T1000 (cell line): ENCODE measurements at places on chromosomes 7 and 10.

- DNase-seq, result no peak
Measured at GRCh38 chr10:121961456-121961855, 13.6 kb downstream of the NSMCE4A start.

DNA sequence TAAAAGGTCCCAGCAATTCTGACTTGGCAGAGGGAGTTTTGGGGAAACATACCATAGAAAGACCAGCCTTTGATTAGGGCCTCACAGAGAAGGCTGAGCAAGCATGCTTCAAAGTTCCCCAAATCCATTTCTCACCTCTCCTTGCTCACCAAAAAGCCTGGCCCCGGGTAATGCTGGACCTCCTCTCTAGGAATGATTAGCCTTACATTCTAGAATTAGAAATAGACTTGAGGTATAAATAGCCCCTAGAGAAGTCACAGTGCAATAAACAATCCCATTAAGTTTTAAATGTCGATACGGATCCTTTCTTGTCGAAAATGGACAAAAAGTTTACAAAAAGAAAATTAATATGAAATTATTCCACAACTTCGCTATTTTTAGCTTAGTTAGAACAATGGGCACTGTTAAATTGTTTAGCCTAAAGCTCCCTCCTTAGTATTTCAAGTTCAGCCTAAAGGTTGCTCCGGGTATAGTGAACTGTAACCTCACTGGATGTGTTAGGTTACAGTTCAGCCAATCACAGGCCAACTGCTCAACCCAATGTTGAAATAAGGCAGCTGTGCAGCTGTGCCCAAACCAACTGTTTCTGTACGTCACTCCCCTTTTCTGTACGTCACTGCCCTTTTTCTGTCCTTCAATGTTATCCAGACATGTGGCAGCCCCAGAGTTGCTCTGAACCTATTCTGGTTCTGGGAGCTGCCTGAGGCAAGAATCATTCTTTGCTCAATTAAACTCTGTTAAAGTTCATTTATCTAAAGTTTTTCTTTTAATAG, 7.9 kb upstream of the GSDME start:
- DNase-seq, result no peak

DNA sequence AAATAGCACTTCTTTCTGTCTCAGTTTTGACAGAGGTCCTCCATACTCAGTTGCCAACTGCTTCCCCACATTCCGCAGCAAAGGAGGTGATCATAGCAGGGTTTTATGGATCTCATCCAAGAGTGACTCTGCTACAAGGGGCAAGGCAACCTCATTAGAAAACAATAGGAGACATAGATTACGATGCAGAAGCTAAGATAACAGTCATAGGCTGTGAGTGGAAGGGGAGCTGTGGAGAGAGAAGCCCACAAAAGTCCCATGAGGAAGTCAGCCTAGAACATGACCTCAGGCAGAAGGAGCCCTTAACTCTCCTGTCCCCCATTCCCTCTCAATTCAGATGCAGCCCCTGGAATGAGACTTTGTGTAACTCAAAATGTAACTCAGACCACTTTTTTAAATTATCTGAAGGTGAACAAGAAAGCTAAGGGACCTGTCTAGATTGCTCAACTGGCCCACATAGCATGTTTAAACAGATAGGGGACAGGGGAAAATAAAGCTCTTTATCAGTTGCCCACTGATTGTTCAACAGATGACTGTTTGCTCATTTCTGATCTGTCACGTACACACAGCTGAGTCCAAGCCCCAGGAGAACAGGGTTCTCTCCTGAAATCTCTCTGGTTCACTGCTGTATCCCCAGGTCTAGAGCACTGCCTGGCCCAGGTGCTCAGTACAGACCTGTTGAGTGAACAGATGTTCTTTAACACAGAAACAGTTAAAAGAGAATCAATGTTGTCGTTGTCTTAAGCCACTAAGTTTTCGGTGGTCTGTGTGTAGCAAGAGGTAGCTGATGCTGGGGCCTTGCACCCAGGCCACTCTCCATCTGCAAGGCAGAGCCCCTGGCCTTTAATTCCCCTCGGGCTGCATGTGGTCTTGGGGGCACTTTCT, 1.5 kb upstream of the NCOA4 start:
- no peak for DNase-seq

GRCh38 chr7:4256286-4256685, 425.8 kb upstream of the FOXK1 start:
- DNase-seq, result no peak

DNA sequence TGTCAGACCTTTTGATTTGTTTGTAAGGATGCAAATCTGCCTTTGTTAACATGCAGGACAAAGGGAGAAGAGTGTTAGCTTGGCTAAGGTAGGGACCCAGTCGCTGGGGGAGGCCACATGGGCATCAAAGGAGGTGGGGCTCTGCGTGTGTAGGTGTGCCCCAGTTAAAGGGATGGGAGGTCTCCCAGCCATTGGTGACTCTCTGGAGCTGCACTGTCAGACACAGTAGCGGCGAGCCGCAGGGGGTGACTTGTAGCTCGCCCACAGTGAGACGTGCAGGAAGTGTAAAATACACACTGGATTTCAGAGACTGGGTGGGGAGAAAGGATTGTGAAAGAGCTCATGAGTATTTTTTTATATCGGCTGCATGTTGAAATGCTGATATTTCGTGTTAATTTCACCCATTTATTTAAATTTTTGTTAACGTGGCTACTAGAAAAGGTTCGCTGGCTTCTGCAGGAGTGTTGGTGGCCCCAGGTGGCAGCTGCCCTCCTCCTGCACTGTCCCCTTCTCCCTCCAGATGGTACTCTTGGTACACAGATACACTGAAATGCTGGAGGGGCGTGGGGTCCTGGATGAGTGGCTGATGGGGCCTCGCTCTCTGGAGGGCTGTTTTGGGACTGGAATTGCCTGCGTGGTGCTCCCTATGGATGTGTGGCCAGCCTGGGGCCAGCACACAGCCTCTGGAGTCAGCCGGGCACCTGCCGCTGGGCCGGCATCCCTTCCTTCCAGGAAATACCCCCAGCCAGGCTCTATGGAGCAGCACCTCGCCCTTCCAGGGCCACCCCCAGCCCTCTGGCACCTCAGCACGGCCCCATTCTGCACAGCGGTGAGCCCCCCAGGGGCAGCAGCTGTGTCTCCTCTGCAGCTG, 59.2 kb downstream of the LHPP start:
- DNase-seq, result no peak

DNA sequence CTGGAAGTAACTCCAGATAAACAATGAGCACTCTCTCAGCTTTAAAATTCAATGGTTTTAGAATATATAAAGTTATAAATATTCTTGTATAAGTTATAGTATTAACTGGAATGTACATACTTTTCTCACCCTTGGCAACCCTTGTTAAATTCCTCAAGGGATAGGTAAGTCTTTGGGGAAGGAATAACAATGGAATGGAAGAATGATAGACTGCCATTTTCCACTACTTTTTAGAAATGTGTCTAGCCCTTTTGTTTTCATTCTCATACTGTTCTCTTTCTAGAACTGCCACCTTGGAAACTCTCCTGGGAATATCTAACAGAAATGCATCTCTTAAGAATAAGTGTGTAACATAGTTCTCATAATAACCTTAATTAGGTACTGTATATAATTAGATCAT, 8.3 kb downstream of the KIF5B start:
- no peak for DNase-seq

DNA sequence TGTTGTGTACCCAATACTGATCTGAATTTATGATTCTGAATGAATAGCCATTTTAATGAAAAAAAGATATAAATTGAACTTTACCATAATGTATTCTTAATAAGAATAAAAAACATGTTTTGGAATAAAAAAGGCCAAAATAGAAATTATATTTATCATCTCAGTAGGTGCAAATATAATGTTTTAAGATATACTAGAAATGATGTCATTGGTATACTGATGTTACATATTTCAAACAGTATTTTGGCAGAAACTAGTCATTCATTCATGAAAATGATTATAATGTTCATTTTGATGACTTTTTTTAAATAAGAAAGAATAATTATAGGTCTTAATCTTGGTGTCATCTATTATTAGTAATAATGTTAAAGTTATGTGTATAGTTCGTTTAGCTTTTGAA, 9.2 kb downstream of the PCGF5 start:
- DNase-seq, result no peak

DNA sequence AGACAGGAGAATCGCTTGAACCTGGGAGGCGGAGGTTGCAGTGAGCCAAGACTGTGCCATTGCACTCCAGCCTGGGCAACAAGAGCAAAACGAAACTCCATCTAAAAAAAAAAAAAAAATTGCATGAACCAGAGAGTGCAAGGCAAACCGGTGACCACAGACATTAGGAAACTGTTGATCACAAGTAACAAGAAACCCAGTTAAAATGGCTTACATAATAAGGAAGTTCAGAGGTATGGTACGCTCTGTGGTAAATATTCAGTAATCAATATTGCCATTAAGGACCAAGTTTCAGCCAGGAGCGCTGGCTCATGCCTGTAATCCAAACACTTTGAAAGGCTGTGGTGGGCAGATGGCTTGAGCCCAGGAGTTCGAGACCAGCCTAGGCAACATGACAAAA, 9.2 kb upstream of the NT5C2 start:
- no peak for DNase-seq

DNA sequence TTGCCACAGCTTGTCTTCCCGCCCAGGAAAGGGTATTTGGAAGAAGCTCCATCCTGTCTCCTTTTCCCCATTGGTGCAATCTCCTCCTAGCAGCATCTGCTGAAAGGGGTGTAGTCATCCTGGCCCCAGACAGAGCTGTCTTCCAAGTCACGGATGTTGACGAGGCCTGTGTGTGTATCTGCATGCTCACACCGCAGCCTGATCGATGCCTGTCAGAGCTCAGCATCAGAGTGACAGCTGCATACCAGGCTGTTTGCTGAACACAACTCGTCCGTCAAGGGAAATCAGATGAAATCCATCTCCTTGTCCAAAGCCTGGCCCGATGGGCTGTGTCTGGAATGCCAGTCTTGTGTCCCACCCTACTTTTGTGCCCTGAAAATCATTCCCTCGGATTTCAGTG, 21.2 kb upstream of the LRRC4 start:
- DNase-seq, result no peak

GRCh38 chr7:157905651-157906461, 569.1 kb downstream of the DNAJB6 start:
- DNase-seq, result no peak

- DNase-seq, result no peak
Measured at GRCh38 chr7:151508991-151509390, 10.7 kb downstream of the RHEB start.

GRCh38 chr10:75672842-75673241, 241.4 kb downstream of the LRMDA start:
- DNase-seq, result no peak

- DNase-seq, result no peak
Measured at GRCh38 chr10:6920072-6921019, 340.3 kb upstream of the PRKCQ start.

DNA sequence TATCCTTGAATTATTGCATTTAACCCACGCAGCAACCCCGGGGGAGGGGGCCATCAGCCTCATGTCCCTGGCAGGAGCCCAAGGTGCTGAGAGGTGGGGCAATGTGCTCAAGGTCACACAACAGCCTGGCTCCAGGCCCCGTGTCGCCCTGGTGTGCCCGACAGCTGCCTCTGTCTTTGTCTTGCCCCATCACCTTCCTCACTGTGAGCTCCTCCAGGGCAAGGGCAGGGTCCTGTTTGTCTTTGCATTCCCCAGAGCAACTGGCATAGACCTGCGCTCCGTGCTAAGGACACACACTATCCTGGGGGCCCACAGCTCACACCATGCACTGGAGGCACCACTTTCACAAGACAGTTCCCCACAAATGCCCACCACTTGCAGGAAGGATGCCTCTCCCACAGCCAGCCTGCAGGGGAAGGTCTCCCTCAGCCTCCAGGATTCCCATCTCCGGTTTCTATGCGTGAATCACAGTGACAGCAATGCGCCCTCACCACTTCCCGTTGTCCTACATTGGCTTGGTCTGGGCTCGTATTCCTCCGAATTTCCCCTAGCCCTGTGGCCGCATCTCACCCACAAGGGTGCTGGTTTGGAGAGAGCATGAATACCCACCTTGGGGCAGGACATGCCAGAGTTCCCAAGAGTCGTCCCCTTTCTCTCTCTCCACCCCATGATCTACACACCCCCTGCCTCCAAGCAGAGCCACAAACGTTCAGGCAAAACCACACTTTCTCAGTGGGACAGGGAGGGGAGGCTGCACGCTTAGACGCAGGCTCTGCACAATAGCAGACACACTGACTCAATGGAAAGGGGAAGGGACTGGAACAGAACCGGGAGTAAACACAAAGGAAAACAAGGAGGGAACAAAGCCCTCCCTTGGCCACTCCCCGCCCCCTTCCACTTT, 10.3 kb downstream of the ITPRIP start:
- DNase-seq, result peak; percentile 35

DNA sequence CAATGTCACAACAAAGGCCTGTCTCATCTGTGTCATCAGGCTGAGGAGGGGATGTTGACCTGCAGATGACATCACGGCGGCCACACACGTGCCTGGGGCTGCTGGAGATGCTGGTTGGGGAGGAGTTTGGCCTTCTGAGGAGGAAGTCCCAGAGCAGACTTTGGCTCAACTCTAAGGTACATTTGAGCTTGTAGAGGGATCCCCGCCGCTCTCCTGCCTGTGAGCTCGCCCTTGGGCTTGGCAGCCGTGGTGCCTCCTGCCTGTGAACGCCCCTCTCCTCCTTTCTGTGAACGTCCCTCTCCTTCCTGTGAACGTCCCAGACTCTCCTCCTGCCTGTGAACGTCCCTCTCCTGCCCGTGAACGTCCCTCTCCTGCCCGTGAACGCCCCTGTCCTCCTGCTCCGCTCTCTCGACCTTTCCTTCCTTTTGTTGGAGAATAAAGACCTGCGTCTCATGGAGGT, 176.4 kb downstream of the DNAJB6 start:
- no peak for DNase-seq

GRCh38 chr7:6536262-6537260, 14.7 kb downstream of the GRID2IP start:
- no peak for DNase-seq

DNA sequence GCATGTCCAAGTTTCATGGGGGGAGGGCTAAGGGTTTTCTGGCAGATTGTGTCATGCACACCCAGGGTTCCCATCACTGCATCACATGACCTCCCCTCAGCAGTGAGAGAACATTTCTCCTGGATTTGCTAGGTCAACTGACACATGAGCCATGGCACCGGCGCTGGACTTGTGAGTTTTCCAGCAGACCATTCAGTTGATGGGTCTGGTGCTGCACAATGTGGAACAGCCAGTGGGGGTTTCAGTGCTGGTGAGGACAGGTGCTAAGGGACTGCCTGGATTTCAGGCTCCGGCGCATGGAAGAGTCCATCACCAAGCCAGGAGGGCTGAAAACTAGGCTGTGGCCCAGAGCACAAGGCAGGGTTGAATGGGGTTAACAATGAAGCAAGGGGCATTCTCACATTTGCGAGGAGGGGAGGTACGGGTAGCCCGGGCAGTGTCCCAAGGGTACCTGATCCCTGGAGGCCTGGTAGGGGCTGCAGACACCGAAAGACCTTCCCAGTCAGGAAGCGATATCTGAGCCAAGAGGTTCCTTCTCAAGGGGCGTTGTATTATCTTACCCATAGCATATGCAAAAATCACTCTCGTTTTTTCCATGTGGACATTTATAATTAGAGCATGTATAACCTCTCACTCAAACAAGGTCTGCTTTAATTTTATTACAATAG, 203.0 kb downstream of the TNS3 start:
- no peak for DNase-seq

DNA sequence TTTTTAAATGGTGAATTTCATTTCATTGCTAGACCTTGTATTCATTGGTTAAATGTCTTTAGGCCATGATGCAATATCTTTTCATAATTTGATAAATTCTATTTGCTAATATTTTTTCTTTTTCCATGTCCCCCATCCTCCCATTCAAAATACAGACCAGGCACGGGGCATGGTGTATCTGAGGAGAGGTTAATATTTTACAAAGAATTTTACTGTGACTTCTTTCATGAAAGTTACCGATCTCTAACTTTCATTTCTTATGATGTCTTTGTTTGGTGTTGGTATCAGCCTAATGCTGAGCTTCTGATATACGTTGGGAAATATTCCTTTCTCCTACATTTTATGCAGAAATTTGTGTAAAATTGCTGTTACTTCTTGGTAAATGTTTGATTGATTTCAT, 216.7 kb upstream of the IGFBP3 start:
- no peak for DNase-seq
